Peyer's patch (tissue), 4 donors: ENCODE measurements at places on chromosomes 5 and 9. TPM values are rescaled to one million over a fixed set of nuclear protein-coding genes. Genes with fewer than 3 reads are reported as not detected.

DNA sequence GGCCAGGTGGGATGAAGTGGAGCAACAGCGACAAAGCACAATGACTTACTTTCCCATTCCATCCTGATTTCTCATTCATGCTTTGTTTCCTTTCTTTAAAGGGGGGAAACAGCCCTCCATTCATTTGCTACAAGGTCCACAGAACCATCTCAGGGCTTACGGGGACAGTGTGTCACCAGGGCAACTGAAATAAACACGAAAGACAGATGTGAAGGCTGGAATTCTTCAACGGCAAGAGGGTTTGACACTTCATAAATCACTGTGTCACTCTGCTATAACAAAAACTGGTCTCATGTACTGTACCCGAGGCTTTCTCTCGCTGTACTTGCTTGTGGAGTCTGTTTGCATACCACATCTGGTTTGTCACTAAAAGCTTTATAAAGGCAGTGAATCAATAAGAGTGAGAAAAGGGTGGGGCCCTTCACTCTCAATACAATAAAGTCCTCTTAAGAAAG lies 150.8 kb downstream of the EFNA5 start:
- no peak for DNase-seq

- no peak for DNase-seq
Measured at GRCh38 chr5:54676481-54677340, 159.2 kb downstream of the SNX18 start.

DNA sequence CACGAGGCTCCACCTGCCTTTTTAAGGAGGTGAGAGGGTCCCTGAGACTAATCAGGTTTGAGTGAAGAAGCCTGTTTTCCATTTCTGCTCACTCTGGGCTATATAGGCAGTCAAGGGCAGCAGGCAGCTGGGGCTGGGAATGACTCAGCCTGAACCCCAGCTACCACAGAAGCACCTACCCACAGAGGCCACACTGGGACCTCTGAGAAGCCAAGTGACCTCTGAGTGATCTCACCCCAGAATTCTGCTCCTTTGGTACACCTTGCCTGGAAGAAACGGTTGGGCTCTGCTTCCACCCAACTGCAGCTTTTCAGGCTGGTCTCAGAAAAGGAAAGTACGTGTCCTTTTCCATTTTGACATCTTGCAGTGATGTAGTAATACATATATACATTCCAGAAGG lies 6.8 kb downstream of the FAM219A start:
- no peak for DNase-seq

- DNase-seq = no peak
Measured at GRCh38 chr5:93642526-93642925, 59.5 kb downstream of the NR2F1 start.

The CARTPT gene
- not detected for total RNA-seq
